ENCODE measurements at places on chromosomes 2 and 18. TPM values are rescaled to one million over a fixed set of nuclear protein-coding genes. Genes with fewer than 3 reads are reported as not detected.

DNA sequence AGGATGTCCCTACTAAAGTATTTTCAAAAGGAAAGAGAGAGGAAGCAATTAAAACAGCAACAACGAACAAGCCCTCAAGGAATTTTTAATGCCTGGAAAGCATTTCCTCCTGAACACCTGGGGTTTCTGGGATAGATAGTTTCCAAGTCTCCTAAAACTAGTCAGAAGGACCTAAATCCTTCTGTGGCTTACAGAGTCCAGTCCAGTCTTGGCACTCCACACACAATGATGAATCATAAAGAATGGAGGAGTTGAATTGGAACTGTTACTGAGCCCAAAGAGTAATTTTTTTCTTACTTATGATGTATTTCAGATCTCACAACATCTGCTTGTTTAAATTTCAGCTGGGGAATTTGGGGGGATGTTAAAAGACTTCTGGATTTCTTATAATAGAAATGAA, 144.6 kb upstream of the SETBP1 start:
- peak; percentile 13 for DNase-seq

- DNase-seq = peak; percentile 28
Observed at GRCh38 chr2:127810156-127810618, 784 bp downstream of the WDR33 start.

Gene SNED1
- total RNA-seq = 1.1 TPM

Gene GDF7
- under 0.01 TPM for total RNA-seq

Gene UGT1A8
- total RNA-seq = not detected
